ENCODE measurements at places on chromosomes 6 and 20.

DNA sequence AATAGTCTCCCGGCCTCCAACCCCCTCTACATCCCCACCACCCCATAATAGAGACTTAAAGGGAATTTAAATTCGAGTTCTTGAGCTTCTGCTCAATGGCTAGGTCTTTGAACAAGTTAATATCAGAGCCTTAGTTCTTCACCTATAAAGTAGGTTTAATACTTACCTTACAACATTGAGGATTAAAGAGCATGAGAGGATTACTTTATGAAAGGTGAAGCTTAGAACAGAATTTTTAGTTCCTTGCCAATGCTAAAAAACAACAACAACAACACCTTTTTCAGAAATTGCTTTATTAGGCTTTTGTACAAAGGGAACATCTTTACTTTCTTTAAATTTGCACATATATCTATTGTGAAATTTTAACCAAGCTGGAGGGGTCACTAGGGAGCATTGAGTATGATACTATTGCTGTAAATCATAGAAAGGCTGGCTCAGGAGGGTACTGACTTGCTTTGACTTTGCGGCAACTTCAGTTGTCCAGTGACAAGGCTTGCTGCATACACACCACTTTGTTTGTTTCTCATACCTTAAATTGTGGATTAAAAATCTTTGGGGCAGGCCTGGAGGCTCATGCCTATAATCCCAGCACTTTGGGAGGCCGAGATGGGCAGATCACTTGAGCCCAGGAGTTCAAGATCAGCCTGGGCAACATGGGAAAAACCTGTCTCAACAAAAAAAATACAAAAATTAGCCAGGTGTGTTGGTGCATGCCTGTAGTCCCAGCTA, 9.7 kb downstream of the TOP1 start:
- no peak for DNase-seq

- DNase-seq, result no peak
Observed at GRCh38 chr6:89763550-89763949, 56.0 kb downstream of the MDN1 start.

GRCh38 chr20:43460172-43460829, 2.6 kb downstream of the SRSF6 start:
- DNase-seq, result no peak

DNA sequence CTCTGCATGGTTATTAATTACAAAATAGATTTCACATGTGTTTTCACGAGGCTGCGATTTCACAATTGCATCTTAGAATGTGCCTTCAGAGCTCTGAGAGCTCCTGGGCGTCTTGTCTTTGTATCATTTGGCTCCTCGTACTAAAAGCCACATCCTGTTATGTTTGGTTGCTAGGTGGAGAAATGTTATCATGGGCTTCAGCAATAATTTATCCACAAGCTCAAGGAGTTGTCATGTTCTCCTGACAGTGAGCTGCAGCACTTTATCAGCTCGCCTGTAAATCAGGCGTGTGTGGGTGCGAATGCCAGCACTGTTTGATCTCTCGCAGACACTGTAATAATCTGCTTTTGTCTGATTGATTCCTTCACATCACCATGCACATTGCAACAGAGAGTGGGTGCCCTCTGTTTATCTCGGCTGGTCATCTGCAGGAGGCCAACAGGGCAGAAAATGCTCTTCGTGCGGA, 218.6 kb upstream of the ZFP64 start:
- no peak for DNase-seq

DNA sequence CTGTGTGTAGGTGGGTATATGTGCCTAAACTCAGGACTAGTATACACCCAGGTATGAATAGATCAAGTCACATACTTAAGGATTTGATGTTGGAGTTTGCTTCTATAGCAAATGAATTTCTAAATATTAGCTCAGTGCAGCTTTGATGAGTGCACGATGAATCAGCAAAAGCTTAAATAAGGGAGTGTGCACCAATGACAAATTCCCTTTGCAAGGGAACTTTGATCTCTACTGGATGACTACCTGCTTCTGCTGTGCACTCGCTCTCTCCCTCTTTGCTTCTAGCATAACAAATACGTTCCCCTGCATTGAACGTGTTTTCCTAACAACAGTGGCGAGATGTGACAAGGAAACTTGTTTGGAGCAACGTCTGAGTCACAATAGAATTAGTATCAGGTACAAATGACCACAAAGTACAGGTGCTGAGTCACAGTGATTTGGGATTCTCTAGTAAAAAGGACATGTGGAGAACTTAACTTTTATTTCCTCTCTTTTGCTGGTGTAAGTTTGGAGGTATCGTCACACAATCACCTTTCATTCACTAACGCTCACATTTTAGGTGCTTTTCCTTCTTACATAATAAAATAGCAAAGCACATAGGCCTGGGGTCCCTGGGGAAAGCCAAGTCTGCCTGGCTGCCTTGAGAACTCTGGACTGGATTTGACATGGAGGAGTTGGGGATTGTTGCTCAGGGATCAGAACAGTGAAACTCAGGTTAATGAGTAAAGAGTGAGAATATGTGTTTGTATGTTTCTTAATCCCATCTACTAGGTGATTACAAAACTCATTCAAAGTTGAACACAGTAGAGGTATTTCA, 49.7 kb downstream of the KLHL31 start:
- no peak for DNase-seq

GRCh38 chr20:1010659-1011058, 8.5 kb upstream of the RSPO4 start:
- no peak for DNase-seq

DNA sequence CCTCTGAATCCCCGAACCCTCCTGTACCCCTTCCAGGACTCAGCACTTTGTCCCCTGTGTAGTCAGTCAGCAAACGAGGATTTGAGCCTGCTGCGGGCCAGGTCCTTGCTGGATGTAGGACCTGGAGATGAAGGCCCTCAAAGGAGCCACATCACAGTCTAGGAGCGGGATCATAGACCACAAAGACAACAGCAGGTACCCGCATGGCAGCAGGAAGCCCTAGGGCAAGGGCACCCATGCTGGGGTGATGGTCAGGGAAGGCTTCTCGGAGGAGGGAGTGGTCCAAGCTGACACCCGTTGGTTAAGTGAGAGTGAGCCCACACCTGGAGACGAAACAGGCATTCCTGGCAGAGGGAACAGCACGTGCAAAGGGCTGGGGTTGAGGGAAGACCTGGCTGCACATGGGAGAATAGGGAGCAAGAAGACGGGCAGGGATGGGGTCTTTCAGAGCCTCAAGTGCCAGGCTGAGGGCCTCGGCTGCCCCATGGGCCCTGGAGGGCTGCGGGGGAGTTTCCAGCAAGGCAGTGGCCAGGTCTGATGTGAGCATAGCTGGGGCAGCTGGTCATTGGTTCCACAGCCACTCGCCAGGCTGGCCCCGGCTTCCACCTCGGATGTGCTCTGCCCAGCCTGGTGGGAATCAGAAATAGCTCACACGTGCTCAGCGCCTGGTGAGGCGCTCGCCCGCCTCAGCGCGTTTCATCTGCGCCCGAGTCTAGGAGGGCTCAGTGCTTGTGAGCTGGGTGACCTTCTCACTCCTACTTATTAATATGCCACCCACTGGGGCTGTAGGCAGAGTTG, 15.0 kb downstream of the DLGAP4 start:
- no peak for DNase-seq

DNA sequence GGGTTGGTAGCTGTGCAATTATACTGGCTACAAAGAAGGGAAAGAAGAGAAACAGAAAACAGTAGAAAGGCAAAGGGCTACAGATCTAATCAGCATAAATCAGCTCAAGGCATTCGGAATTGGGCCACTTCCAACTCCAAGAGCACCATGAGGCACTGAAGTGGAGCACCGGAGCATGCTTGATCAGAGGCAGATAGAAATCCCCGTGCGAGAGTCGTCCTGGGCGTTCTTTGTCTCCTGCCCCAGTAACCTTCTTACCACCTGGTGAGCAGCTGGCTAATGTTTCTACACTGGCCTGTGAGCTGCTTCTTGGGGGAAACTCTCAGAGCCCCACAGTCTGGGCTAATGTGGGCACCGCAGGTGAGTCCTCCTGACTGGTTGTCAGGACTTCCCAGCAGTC, 16.7 kb downstream of the NEDD9 start:
- no peak for DNase-seq

- no peak for DNase-seq
Observed at GRCh38 chr6:131931063-131931750, 20.0 kb downstream of the CCN2 start.

GRCh38 chr20:63711085-63711645, 3.3 kb downstream of the ZGPAT start:
- no peak for DNase-seq

DNA sequence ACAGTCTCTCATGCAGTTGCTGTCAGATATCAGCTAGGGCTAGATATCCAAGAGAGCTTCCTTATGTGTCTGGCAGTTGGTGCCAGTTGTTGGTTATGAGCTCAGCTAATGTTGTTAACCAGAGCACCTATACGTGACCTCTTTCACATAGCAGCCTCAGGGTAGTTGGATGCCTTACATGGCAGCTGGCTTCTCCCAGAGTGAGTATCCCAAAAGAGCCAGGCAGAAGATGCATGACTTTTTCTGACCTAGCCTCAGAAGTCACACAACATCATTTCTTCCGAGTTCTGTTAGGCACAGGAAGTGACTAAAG, 175.7 kb downstream of the VEGFA start:
- DNase-seq, result no peak

DNA sequence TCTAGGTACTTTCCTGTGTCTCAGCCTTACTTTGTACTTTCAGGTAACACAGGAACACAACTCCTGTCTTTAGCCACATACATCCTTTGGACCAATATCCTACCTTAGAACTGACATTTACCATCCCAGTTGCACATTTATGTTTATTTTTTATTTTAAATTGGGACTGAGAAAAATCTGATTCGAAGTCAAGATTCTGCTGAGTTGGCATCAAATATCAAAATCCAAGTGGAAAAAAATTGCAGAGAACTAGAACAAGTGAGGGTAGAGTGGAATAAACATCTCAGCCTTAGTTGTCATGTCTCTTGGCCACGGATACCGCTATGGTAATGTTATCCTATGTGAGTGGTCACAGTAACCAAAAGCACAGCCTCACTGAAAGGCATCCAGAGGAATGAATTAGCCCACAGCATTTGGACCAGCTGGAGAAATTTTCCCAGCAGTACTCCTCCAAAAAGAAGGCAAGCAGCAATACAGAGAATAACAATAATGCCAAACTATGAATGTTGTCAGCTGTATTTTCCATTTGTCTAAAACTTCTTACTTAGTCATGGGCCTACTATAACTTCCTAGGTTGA, 17.6 kb upstream of the EYA4 start:
- DNase-seq, result no peak

GRCh38 chr20:20887593-20888265, 175.3 kb upstream of the RALGAPA2 start:
- DNase-seq, result peak; percentile 24

GRCh38 chr6:139343052-139343750, 31.2 kb downstream of the CITED2 start:
- DNase-seq, result no peak

DNA sequence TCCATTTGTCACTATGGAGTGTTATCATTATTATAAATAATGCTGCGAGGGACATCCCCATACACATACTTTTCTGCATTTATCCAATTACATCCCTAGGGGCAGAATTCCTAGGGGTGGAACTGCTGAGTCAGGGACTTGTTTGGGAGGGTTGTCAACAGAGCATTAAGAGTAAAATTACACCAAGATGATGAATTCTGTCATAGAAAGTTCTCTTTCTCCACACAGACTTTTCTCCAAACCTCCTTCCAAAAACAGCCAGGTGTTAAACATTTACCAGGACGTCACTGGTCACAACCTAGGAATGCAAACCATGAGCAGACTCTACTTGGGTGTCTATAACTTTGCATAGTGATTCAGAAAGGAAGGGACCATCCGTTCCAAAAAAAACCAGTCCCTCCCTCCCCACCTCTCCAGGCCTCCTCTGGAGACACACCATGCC, 95.5 kb downstream of the PRND start:
- no peak for DNase-seq

DNA sequence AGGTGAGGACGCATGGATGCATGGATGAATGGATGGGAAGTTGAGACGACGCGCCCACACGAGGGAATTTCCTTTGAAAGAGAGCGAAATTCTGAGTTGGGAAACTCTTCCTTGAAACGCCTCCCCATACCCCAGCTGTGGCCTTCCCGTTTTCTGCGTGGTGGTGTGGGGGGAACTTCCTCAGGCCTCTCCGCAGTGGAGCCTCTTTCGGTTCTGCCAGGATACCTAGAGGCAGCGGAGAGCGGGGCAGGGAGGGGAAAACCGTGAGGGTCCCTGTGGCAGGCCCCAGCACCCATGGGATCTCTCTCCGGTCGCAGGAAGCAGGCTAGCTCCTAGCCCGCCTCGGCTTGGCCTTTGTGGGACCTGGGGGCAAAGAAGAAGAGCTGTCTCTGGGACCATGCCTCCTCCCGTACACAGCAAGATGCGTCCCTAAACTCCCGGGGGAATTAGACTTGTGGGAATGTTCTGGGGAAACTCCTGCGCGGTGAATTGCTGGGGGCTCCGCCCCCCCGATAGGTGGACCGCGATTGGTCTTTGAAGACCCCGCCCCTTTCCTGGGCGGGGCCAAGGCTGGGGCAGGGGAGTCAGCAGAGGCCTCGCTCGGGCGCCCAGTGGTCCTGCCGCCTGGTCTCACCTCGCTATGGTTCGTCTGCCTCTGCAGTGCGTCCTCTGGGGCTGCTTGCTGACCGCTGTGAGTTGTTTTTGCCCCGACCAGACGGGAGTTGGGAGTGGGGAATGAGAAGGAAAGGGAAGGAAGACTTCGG, at the start of gene CD40:
CD40 (plus strand) TSS at position 611 of the 764 bp plus-strand sequence; CDS start at position 641, 30 bp downstream.
- peak; percentile 52 for DNase-seq

GRCh38 chr6:106490030-106490429, 129.5 kb downstream of the CRYBG1 start:
- DNase-seq, result no peak

DNA sequence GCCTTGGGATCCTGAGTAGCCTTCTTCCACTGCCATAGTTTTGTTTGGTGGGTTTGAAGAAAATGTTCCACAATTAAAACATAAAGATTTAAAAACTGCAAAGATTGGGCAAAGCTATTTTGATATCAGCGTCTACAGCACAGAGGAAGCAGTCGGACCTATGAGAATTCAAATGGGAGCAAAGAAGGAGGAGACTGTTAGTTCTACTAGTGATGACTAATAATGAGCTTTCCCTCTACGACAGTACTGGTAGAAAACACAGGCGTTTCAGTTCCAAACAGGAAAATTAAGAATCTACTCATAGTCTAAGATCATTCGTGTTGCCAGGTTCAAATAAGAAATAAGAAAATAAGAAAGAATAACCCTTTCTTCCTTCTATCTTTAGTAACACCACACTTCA, 121.2 kb downstream of the INSM1 start:
- no peak for DNase-seq

DNA sequence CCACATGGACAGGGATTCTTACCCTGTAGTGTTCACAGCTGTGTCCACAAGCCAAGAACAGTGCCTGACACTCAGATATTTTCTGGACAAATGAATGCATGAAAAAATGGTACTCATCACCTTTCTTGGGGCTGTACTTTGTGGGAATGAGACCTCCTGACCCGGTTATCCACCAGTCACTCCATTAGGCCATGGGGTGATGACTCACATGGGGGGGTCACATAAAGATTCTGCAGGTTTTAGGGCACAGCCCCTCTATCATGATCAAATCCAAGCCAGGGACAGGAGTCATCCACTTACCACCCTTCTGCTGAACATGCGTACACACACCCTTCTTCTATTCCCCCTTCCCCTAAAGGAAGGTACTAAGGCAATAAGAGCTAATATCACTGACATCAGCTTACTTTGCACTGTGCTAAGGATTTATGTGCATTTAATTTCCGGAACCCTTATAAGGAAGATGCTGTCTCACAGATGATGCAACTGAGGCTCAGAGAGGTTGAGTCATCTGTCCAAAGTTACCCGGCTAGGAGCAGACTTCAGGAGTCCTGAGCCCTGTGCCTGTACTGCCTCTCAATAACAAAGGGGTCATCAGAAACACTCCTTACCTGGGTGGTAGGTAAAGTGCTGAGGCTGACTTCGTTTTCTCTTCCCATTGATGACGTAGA, 107.8 kb downstream of the NFATC2 start:
- no peak for DNase-seq
